ENCODE measurements at places on chromosomes 4 and X.

GRCh38 chrX:27731962-27732361, 75.8 kb upstream of the MAGEB10 start:
- no peak for DNase-seq

DNA sequence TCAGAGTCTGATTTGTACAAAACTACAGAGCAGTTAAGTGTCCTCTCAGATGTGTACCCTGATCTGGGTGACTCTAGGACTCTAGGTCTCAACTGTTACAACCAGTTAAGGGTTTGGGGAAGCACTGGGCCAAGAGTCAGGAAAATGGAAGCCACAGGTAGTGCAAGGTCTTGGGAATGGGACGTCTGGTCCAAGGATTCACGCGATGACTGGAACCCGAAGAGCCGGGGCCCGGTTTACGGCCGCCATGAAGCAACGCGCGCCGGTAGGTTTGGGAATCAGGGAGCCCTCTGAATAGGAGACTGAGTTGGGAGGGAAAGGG, 321 bp upstream of the HPRT1 start:
- no peak for DNase-seq

- no peak for DNase-seq
Measured at GRCh38 chr4:141328560-141329173, 108.0 kb downstream of the ZNF330 start.

GRCh38 chrX:33128048-33128805, 83.1 kb downstream of the DMD start:
- DNase-seq = no peak

GRCh38 chr4:87092389-87093141, 127.9 kb downstream of the KLHL8 start:
- DNase-seq = no peak

Data from CD4-positive, alpha-beta T cell treated with Interleukin-6 at 100 ng/mL for 8 hours (primary cell).